ENCODE measurements at places on chromosomes 1 and 21.

- no peak for ATAC-seq
Measured at GRCh38 chr21:36735724-36736320, 36.9 kb downstream of the SIM2 start.

- ATAC-seq = peak; percentile 14
Measured at GRCh38 chr1:43861337-43861736, 72.3 kb upstream of the ARTN start.

DNA sequence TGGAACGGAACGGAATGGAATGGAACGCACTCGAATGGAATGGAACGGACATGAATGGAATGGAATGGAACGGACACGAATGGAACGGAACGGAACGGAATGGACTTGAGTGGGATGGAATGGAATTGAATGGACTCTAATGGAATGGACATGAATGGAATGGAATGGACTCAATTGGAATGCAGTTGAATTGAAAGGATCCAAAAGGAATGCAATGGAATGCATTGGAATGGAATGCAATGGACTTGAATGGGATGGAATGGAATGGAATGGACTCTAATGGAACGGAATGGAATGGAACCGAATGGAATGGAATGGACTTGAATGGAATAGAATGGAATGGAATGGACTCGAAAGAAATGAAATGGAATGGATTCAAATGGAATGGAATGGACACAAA is 102.4 kb upstream of the OR4F16 start:
- no peak for ATAC-seq

- ATAC-seq = no peak
Measured at GRCh38 chr1:217117973-217118465, 394.8 kb upstream of the ESRRG start.

GRCh38 chr1:87404296-87404695 is 75.6 kb downstream of the LMO4 start:
- no peak for ATAC-seq

- ATAC-seq = no peak
Measured at GRCh38 chr1:39643705-39644104, 4.3 kb upstream of the HEYL start.

DNA sequence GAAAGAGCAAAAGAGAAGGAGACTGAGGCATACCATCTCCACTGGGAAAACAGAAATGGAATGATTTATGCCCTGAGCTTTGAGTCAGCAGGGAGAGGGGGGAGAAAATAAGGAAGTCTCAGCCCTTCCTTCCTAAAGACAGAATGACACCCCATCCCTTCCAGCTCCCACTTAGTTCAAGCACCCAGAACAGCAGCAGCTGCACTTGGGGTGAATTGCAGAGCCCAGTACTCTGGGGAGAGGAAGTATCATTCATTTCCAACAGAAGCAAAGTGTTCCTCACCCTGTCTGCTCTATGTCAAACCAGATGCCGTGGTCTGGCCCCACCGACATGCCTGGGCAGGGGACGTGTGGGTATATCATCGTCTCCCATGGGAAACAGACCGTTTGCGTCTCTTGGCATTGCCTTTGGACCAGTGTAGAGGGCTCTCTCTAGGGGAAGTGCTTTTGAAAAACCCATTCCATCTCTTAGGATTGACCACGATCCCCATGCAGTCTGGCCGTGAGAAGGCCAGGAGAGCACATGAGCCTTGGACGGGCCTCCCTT is 1.1 kb upstream of the KCNJ15 start:
- no peak for ATAC-seq

DNA sequence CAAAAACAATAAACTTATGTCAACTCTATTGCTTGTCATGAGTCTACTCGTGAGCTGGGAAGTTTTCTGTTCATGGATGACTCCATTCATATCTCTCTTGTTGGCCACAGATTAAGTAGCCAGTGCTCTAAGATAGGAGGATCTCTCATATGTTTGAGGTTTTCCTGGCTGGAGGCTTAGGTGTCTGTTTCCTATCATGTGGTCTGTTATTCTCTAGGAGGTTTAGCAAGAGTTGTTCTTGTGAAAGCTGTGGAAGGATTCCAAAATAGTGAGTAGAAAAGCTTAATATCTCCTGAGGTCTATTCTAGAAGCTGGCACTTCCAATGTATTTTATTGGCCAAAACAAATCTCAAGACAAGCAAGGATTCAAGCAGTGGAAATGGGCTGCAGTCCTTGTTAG is 5.8 kb upstream of the KRTAP20-2 start:
- no peak for ATAC-seq

- no peak for ATAC-seq
Measured at GRCh38 chr21:41865002-41865777, 14.0 kb downstream of the PRDM15 start.

GRCh38 chr1:178344513-178345091 is 152.2 kb downstream of the CLEC20A start:
- peak; percentile 79 for ATAC-seq

DNA sequence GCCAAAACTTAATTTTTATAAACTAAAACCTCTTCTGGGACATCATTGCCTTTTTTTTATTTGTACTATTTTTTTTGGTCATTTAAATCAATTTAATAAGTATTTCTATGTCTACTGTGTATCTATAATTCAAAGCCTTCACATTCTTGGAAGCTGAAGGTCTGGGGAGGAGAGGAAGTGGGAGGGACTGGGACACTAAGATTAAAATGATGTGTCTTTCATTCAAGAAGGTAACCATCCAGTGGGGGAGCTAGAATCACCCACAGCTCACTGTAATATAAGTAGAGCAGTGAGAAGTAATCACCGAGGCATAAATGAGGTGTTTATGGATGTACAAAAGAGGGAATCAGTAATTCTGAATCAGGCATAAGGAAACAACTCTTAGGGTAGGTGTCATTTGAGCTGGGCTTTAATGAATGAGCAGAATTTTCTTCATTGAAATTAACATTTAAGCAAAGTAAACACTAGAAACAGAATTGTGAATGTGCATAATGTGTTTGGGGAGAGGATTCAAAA is 52.8 kb downstream of the PTGER3 start:
- no peak for ATAC-seq

DNA sequence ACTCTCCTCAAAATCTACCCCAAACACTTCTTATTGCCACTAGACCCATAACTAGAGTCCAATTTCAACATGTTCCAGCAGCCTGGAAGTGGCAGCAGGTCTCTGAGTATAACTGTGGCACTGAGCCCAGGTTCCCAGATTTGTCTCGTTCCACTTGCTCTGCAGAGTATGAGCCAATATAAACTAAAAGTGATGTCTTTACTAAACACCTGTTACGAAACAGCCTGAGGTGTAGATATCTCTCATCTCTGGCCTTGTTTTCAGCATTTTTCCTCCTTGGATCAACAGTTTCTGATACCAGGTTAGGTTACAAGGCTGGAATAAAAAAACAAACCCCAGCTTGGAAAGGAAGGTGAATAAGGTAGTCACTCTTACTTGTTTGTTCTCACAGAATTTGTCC is 25.2 kb upstream of the PRDX6 start:
- no peak for ATAC-seq

- ATAC-seq = no peak
Measured at GRCh38 chr1:65360648-65361047, 51.3 kb downstream of the DNAJC6 start.

DNA sequence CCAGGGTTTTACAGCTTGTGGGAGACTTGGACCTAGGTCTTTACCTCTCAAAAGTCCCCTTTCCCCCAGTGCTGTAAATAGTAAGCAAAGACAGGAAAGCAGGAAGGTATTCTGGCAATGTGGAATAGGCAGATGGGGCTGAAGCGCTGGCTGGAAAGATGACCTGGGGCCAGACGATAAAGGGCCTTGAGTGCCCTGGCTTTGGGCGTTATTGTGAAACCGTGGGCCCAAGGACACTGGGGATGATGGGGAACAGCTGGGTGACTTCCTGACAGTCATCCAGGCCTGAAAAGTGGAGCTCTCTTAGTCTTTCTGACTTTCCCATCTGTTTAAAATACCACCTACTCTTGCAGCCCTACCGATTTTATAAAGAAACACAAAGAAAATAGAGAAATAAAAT is 16.3 kb downstream of the URB2 start:
- no peak for ATAC-seq

GRCh38 chr21:40489001-40489400 is 358.0 kb downstream of the DSCAM start:
- ATAC-seq = no peak

- peak; percentile 25 for ATAC-seq
Measured at GRCh38 chr21:25515484-25516405, 91.5 kb downstream of the MRPL39 start.

GRCh38 chr1:243801378-243801777 is 48.7 kb downstream of the AKT3 start:
- no peak for ATAC-seq

DNA sequence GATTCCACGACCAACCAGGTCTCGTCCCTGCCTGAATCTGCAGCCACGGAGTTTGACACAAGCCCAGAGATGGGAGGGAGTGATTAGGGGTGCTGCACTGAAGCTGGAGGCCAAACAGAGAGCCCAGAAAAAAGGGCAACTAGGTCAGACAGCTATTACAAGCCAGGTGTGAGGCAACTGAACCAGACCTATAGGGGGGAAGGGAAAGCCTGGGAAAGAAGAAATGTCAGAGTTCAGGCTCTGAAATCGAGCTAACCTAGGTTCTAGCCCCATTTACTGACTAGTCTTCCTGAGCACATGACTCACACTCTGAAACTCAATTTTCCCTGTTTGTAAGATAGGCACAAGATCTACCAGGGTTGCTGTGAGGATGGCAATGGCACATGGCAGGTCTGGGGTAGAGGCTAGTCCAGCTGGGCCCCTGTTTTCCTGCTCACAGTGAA is 1.7 kb downstream of the DHCR24 start:
- no peak for ATAC-seq

DNA sequence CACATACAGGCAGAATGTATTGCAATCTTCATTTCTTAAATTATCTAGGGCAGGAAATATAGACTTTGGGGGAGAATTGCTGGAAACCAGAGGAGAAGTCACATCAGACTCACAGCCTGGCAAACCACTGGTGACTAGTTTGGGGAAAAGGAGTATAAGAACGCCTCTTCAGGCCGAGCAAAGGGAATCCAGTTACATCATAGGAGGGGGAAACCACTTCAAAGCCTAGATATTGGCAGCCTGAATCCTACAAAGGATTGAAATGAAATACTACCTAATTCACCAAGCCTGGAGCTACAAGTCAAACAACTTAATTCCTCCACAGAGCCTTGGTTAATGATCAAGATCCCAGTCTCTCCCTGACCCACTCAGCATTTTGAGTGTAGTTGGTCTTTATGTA is 121.7 kb downstream of the SLC30A10 start:
- no peak for ATAC-seq

GRCh38 chr21:38433471-38433870 is 64.8 kb downstream of the ERG start:
- ATAC-seq = no peak

DNA sequence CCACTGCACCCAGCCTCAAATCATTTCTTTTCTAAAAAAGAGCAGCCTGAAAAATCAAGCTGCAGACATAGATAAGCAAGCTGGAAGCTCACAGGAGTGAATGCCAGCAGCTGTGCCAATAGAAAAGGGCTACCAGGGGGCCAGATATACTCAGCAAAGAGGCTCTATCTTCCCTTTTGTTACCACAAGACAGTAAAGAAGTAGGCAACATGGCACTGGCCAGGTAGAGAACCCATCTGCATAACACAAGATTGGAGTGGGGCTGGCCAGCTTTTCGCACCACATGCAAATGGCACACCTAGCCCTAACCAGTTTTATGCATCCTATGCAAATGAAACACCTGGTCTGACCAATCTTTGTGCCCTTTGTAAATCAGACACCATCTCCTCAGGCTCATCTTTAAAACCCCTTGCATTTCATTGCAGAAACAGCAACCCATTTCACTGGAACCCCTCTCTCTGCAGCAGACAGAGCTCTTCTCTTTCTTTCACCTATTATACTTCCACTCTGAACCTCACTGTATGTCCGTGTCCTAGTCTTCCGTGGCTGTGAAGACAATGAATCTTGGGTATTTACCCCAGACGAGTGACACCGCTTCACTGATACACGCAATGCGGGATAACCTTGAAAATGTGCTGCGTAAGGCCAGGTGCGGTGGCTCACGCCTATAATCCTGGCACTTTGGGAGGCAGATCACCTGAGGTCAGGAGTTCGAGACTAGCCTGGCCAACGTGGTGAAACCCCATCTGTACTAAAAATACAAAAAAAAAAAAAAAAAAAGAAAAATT is 15.1 kb downstream of the CASP9 start:
- no peak for ATAC-seq

- no peak for ATAC-seq
Measured at GRCh38 chr1:8086055-8086454, 59.9 kb upstream of the ERRFI1 start.
